Suppressor macrophage treated with lipopolysaccharide for 1 hour (primary cell): ENCODE measurements at places on chromosomes 3 and 15.

DNA sequence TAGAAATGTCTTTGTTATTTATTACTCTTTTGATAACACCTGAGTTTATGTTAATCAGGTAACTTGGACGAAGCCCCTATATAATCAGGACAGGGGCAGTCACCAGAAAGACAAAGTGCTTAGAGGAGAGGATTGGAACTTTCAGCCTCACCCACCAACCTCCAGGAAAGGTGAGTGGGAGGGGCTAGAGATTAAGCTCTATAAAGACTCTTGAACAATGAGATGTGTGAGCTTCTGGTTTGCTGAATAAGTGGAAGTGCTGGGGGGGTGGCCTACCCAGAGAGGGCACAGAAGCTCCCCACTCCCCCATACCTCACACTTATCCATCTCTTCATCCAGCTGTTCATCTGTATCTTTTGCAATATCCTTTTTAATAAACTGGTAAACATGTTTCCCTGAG, 73.9 kb downstream of the TTBK2 start:
- no peak for DNase-seq

DNA sequence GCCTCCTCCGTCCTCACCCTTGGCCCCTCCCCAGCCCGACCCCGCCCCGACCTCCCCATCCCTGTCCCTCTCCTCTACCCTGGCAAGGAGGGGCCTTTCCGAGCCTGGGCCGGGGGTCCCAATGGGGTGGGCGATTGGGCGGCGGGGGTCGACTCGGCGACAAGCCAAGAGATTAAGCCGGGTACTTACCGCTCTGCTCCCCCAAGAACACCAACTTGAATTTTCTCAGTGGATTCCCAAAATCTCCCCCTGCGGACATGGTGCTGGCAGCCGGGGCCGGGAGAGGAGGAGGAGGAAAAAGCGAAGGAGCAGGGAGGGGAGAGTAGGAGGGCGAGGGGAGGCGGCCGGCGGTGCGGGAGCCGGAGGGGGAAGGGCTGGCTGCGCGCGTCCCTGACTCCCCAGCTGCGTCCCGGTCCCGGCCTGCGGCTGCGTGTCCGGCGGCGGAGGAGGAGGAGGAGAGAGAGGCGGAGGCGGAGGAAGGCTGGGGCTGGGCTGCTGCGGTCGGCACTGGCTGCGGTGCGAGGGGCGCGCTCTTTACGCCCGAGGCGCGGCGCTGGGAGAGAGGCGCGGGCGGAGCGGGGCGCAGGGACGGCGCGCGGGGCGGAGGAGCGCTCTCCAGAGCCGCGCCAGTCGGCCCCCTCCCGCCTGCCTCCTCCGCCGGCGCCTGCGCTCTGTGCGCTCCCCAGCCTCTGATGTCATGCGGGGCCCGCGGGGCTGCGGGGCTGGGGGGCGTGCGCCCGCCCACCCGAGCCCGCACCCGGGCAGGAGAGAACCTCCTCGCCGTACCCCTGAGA, at the start of gene RAB6B:
RAB6B (minus strand) TSS at position 675 of the 794 bp plus-strand sequence; CDS start at position 259, 416 bp downstream.
- DNase-seq, result peak; percentile 50

DNA sequence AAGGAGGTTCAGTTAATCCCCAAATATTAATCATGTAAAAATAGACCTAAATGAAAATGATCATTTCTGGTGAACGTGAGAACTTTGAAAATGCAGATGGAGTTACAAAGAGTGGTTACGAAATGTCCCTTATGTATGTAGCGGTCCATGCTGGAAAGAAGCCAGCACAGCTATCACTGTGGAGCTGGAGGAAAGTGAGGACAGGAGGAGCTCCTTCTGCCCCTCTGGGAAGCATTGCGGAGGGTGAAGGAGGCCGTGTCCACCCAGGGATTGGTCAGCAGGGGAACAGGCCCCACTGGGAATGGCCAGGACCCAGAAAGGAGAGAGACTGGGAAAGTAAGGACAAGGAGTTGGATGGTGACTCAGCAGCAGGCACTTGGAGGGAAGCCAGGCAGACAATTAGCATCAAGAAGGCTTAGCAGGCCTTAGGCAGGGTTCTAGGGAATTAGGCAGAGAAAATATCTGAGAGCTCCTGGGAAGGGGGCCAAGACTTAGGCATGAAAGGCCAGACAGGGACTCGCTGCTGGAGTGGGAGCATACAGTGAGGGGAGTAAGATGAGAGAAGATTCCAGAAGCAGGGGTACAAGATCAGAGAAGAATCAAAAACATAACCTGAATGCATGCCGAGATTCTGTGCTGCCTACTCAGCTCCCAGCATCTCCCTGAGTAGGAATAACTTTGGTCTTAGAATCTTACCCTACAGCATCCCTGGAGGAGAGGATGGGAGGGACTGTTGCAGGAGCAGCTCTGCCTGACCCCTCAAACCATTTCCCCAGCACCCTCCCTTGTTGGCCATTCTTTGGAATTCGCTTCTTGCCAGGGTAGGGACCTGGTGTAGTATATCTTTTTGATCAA, 171.0 kb upstream of the UMPS start:
- no peak for DNase-seq

DNA sequence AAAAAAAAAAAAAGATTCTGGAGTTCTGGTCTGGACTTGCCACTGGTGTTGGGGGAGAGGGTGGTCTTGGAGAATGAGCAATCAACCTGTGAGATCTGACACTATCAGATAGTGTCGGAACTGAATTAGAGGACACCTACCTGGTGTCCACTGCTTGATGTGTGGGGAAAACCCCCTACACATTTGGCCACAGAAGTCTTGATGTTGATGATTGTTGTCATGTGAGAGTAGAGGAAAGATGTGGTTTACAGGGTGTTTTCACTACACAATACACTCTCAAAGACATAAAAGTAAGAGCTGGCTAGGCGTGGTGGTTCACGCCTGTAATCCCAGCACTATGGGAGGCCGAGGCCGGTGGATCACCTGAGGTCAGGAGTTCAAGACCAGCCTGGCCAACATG, 36.9 kb upstream of the RAB7A start:
- no peak for DNase-seq

DNA sequence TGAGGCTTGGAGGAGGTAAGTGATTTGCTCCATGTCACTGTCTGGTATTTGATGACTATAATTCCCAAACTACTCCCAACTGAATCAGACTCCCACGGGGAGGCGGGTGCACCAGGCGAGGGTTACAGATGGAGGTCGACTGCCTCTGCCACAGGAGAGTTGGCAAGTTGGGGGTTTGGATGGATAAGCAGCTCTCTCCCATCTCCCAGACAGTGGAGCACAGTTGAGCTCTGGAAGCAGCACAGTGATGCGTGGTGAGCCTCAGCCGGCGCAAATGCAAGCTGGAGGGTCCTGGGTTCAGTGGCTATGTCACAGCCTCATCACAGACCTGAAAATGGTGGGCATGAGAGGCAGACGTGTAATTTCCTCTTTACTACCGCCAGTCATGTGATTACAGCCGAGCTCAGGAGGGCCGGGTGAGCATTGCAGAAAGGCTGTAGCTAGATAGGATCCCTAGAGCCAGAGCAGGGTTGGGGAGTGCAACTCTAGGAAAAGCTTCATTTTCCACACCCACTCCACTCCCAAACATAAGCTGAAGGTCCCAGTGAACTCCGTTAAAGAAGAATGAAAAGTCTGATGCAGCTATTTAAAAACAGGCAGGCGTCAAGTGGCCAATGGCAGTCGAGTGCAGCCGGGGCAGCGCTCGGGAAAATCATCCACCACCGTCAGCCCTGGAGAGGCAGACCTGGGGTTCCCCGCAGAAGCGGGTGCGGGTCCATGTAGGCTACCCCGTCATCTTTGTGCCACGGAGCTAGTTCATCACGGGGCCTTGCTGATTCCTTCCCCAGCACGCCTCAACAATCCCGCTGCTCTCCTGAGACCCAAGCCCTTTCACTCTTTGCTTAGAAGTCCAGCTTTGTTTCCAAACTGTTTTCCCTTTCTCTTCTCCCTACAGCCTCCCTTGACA, 33.3 kb upstream of the VPS8 start:
- DNase-seq, result no peak
